Stimulated activated CD4-positive, alpha-beta T cell treated with anti-CD3 and anti-CD28 coated beads, Interleukin-2, amount 100 ng/mL, for 24 hours (primary cell): ENCODE measurements at places on chromosomes 7 and 10.
A peak's percentile ranks its signal among the peaks of the same experiment; 100 is the strongest.

DNA sequence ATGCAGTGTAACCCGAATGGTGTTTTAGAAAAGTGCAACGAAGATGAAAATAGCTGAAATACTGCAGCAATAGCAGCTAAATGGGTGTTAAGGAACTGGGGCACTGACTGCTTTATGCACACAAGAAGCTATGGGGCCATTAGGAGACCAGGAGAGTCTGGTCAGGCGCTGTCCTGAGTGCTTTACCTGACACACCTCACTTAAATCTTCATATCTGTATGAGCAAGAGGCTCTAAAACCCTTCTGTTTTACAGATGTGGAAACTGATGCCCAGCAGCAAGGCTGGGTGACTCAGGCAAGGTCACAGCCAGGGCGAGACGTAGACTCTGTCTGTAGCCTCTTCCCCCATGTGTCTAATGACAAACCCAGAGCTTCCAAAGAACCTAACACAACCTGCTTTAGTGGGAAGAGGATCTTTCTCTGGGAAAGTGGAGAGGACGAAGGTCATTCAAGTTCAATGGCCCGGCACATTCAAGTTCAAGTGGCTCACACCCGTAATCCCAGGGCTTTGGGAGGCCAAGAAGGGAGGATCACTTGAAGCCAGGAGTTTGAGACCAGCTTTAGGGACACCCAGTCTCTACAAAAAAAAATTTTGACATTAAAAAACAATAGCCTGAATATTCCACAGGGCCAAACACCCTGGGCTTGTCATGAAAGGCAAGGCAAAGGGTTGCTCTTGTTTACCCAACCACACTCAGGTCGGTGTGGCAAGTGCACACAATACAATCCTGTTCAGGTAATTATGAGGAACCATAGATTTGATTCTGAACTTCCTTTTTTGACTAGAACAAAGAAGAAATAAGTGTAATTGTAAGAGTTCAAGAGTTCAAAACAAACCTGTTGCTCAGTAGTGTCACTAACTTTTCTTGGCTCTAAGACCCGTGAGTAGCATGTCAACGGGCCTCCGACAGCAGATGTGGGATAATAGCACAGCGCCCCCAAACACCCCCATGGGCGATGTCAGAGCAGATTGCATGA lies 53.7 kb upstream of the KLF6 start:
- no peak for DNase-seq

DNA sequence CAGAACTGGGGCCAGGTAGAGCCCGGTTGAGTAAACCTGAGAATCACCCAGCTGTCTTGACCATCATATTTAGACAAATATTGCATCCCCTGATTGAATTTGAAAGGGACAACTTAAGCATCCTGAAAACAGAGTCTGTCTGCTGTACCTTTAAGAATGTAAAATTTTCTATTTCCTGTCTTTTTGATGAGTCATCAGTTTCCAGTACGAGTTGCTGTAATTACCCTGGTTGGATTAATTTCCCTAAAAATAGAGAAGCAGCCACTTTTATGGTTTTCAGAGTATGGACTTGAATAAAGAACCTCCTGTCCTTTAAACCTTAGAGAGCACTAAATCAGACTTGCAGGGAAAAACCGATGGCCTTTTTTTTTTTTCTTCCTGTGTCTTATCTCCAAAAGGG lies 164.6 kb upstream of the SH2B2 start:
- DNase-seq: no peak

- DNase-seq: no peak
Observed at GRCh38 chr10:82319562-82319961, 444.6 kb downstream of the NRG3 start.

GRCh38 chr7:47483604-47484273 lies 98.2 kb downstream of the TNS3 start:
- no peak for DNase-seq

DNA sequence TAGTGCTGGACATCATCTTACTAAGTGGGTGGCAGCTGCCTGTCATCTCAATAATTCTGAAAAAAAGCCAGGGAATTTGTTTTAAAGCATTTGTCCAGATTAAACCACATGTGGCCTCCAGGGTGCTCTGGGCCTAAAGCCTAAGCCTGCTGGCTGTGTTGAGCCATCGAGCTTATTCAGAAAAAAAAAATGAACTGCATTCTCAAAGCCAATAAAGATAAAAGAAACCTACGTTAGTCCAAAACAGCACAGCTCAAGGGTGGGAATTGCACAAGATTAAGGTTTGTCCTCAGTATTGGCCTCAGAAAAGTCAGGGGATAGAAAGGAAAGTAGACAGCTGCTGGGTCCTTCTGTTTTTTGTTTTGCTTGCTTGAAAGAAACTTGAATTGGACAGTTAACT lies 22.6 kb upstream of the PRTFDC1 start:
- DNase-seq: no peak

DNA sequence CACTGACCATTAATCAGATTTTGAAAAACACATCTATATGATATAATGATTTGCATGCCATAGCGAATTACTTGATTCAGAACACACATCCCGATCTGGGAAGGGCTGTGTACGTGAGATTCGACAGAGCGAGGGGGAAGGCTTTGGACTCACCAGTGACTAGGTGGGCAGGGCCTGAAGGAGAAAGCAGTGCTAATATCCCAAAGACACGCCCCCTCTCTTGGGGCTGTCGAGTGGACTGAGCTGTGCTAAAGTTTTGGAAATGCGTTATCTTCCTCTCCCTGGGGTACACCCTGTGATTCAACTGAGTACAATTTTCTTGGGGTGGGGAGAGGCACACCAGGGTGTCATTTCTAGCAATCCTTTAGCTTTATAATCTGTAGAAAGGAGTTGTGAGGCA lies 1.8 kb downstream of the LRRC17 start:
- no peak for DNase-seq

GRCh38 chr7:47371733-47372368 lies 210.1 kb downstream of the TNS3 start:
- DNase-seq: no peak

DNA sequence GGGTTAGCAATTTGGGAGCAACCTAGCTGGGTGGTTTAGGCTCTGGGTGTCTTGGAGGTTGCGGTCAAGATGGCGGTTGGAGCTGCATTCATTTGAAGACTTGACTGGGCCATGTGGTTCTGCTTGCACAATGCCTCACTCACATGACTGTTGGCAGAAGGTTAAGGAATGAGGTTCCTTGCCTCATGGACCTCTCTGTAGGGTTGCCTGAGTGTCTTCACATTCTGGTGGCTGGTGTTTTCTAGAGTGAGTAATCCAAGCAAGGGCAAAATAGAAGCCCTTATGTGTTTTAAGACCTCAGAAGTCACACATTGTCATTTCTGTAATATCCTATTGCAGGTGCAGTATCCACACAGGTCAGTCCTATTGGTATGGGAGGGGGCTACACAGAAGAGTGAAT lies 52.0 kb downstream of the CDK14 start:
- DNase-seq: no peak

DNA sequence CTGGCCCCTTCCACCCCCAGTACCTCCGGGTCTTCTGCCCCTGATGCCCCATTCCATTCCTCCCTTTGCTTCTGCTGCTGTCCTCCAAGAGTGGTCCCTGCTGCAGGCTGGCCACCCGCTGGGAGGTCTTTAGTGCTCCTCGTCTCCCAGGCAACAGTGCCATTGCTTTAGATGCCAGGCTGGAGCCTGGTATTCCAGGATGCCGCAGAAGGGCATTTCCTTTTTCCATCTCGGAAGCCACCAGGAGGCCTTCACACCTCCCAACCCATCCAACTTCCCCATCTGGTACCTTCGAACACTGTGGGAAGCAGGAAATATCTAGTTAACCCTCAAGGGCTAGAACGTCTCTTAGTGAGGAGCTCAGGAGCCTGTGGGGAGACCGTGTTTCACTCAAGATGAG lies 92.9 kb upstream of the DUSP5 start:
- DNase-seq: no peak

GRCh38 chr10:112677689-112678088 lies 230.7 kb downstream of the VTI1A start:
- DNase-seq: no peak

DNA sequence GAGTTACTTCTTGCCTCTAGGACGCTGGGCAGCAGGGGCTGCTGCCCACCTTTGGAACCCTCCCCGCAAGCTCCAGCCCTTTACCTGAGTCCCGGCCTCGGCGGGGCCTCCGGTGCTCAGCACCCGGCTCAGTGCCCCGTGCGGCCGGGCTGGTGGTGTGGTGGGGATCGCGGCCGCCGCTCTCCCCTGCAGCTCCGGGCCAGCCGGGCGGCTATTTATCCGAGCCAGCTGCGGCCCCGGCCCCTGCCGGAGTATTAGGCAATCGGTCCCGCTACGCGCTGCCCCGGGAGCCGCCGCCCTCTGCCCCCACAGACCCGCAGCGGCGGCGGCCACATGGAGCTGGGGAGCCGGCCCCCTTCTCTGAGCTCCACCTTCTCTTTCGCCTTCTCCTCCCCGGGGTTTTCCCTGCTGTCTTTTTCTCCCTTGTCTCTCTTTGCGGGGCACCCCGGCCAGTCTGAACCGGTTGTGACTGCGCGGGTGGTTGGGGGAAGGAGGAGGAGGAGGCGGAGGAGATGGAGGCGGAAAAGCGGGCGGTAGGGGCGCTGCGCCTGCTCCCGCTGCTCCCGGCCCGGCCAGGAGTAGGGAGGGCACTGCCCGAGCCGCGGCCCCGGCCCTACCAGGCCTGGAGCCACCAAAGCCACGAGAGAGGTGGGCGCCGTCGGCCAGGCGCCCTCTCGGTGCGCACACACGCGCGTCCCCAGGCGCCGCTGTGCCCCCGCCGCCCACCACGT lies at the start of gene SLC16A9:
SLC16A9 (minus strand) TSS at position 456 of the 731 bp plus-strand sequence. CDS start 25,559 bp downstream, outside the sequence.
- DNase-seq: peak; percentile 39

- DNase-seq: no peak
Observed at GRCh38 chr7:79317728-79318127, 135.7 kb downstream of the MAGI2 start.

GRCh38 chr7:148958061-148958460 lies 70.2 kb downstream of the PDIA4 start:
- DNase-seq: no peak

DNA sequence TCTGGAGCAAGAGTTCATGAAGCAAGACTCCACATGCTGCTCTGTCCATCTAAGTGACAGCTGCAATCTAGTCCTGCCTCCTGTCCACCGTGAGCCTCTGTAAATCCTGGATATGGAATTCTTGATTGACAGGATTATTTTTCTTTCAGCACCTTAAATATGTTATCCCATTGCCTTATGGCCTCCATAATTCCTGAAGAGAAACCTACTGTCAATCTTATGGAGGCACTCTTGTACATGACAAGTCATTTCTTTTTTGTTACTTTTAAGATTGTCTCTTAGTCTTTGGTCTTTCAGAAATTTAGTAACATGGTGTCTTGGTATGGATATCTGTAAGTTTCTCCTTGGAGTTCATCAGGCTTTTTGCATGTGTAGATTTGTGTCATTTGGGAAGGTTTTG lies 82.8 kb downstream of the NPSR1 start:
- DNase-seq: no peak

DNA sequence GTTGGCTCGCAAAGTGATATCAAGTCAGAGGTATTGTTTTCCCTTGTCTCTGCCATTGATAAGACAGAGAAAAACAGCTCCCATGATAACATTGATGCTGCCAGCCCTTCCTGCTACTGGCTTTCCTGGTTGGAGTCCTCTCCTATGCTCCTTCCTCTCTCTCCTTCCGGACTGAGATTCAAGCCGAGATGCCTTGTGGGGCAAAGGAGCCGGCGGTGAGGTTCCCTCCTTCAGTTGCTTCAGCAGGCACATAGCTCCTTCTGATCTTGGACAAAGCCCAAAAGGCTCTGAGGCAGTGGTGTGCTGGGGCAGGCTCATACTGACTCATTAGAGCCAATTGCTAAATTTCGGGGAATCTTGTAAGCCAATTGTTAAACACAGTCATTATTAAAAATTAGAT lies 8.8 kb upstream of the ZCCHC24 start:
- DNase-seq: no peak

DNA sequence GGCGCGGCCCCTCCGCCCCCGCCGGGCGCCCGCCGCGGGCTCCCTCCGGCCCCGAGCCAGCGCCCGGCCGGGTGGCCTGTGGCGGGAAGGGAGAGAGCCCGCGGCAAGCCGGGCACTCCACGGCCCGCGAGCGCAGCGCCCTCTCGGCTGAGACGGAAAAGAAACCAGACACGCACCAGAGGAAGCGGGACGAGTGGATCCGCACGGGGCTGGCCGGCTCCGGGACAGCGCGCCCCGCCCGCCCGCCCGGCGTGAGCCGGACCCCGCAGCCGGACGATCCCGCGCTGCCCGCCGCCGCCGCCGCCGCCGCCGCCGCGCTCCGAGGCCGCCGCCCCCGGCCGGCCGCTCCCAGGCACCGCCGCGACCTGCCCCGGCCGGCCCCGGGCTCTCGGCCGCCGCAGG lies 300 bp downstream of the ARHGAP21 start:
- peak; percentile 34 for DNase-seq

DNA sequence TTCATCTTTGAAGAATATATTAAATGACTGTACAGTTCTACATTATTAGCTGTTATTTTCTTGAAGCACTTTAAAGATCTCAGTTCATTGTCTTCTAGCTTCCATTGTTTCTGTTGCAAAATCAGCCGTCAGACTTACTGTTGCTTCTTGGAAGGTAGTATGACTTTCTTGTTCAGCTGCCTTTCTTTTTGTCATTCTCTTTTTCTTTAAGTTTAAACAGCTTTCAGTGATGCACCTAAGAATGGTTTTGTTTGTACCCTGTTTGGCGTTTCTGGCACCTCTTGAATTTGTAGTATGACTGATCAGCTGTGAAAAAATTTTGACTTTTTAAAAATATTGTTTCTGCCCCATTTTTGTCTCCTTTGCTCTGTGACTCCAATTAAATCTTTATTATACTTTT lies 9.3 kb downstream of the MKLN1 start:
- no peak for DNase-seq

DNA sequence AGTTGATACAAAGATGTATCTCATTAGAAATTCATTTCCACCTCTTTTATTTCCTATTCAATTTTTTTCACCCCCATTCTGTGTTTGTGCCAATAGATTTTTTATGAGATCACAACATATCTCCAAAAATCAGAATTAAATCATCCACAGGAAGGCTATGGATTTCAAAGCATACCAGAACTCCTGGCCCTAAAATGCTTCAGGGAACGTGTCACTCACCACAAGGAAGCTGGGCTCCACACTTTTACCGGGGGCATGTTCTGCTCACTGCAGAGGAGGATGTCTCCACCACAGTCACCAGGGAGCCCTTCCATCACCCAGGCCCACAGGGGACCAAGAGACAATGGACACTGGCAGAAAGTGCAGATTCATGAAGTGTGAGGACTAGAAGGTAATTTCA lies 456.8 kb downstream of the KCNMA1 start:
- no peak for DNase-seq

DNA sequence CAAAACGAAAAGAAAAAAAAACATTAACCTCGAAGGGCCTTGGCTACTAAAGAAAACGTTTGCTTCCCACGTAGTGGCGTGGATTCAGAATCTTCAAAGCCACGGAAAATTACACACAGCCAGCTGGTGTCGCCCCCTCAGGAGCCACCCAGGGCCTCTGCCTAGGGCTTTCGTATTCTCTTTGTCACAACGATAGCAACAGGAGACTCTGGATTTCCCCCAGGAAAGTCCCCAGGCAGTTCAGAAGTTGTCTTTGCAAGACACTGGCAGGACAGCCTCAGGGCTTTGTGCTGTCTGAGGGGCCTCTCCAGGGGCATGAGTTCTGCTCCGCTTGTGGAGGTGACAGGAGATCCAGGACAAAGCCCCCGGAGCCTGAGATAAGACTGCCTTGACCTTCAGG lies 150.2 kb upstream of the INSYN2A start:
- DNase-seq: peak; percentile 19
